ENCODE measurements at places on chromosomes 3 and 15. TPM values are rescaled to one million over a fixed set of nuclear protein-coding genes. Genes with fewer than 3 reads are reported as not detected.

The LRTM1 gene
- not detected for polyA plus RNA-seq

DNA sequence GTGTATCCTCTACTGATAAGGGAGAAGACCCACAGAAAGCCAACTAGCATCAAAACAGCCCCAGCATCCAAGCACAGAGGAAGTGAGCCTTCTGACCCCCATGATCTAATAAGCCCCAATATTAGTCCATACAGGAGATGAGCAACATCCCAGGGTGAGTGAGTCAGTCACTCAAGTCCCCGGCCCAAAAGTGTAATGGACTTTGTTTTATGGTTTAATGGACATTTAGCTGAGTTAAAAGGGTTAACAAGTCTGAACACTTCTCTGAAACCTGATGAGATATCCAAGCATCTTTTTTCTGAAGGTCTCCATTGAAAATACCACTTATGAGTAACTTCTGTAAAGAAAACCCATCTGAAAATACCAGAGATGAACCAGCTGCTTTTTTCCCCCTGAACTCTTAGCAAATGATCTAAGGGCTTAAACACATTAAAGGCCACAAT lies 115.6 kb downstream of the GREM1 start:
- DNase-seq = no peak

DNA sequence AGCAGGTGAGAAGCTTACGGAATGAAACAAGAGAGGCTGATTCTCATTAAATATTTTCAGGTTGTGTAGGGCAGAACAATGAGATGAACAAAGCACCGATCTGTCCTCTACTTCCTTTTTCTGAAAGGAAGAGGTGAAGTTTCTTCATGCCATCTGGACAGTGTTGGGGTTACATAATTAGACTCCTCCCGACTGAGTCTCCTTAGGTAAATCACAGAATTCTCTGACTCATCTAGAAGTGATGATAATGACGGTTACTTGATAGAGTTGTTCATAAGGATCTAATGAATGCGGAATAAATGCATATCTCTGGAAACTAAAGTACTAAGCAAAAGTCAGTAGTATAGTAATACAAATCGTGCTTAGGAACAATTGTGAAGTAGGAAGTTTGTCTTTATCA lies 21.2 kb downstream of the CRTC3 start:
- DNase-seq = no peak

DNA sequence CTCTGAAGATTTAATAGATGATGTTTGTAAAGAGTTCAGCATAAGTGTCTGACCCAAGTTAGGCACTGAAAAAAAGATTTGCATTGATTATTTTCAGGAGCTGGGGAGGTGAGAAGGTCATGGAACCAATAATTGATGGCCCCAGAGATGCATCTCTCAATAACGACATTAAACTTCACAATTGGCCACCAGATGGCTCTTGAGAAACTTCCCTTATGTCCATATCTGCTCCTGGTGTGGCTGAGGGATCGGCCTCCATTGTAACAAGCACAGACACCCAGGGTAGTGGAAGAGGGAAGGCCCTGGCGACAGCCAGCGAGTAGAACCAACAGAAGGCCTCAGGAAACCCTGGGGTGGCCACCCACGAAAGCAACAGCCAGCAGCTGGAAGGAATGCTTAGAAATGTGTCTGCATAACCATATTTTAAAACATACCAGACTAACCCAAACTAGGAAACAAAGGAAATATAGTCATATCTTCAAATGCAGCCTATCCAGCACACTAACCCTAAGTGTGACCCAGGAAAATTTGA lies 536.7 kb downstream of the SOX2 start:
- no peak for DNase-seq

The DUOXA1 gene
- polyA plus RNA-seq = 0.46 TPM

GRCh38 chr15:64102497-64102896 lies 6.7 kb downstream of the SNX1 start:
- no peak for DNase-seq

DNA sequence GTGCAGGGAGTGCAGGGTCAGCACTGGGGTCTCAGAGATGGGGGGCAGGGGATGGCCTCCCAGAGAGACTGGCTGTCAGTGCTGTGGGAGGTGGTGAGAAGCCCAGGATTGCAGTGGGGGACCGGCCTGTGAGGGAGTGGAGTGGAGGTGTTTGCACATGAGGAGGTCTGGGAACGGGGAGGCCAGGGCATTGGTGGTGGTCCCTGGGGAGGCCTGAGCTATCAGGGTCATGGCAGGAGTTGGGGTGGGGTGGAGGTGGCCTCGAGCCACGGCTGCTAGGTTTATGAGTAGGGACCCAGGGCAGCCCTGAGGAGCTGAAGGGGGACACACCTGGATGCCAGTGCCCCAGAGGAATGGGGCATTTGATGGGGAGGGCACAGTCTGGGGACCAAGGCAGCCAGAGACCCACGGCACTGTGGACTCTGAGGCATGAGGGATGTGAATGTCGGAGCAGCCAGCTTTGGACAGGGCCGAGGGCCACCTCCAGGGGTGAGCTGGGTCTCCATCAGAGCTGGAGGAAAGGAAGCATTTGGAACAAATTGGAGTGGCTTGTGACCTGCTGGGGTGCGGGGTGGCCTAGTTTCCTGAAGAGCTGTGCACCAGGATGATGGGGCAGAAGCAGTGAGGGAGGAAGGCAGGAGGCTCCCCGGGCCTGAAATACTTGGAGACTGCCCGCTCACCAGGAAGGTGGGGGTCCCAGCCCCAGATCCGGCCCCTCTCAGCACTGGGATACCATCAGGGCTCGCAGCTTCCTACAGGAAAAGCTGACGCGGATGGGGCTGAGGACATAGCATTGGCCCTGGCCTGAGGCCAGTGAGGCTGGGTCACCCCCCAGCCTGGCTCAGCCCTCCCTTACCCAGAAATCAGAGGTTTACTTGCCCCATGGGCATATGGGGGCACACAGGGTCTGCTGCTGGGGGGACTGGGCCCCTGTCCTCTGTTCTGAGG lies 9.5 kb upstream of the CSPG4 start:
- DNase-seq = no peak

The PBRM1 gene
- 66.2 TPM for polyA plus RNA-seq

DNA sequence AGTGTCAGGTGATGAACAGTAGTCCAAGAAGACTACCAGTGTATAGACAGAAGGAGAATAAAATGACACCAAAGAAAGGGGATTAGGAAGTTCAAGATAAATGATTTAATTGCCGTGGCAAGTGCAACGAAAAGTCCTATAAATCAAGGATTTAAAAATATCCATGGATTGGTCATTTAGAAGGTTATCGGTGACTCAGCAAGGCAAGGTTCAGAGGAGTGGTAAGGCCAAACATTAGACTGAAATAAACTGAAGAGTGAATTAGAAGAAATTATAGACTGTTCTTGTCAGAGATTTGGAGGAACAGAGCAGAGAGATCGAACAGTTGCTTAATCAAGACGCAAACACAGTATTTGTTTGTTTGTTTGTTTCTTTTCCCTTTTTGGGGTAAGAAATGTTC lies 211.9 kb upstream of the KCNMB2 start:
- no peak for DNase-seq

GRCh38 chr15:64490598-64491259 lies 30.4 kb downstream of the ZNF609 start:
- no peak for DNase-seq

GRCh38 chr3:15579051-15579450 lies 22.3 kb downstream of the HACL1 start:
- no peak for DNase-seq
